ENCODE measurements at places on chromosomes 5 and 9. TPM values are rescaled to one million over a fixed set of nuclear protein-coding genes. Genes with fewer than 3 reads are reported as not detected.

SFXN1 gene
- 84.6 TPM for total RNA-seq

SUSD3 gene
- total RNA-seq = 1.2 TPM

DMGDH gene
- total RNA-seq = not detected

LTC4S gene
- 0.63 TPM for total RNA-seq

CCL28 gene
- total RNA-seq = 0.14 TPM

ZBED3 gene
- 4.2 TPM for total RNA-seq

MLANA gene
- total RNA-seq = not detected

CFAP157 gene
- total RNA-seq = not detected

PFN3 gene
- not detected for total RNA-seq

F2RL2 gene
- 5.2 TPM for total RNA-seq

RMRP gene
- total RNA-seq = 17.6 TPM

SLC46A2 gene
- not detected for total RNA-seq

CHSY3 gene
- total RNA-seq = 0.10 TPM

EDIL3 gene
- total RNA-seq = 0.31 TPM

MOB3B gene
- 7.9 TPM for total RNA-seq

PCDHGC3 gene
- 6.3 TPM for total RNA-seq

MARCHF11 gene
- not detected for total RNA-seq

GABRG2 gene
- not detected for total RNA-seq

TNFSF15 gene
- total RNA-seq = 0.16 TPM

FAM53C gene
- 21.2 TPM for total RNA-seq

FGF18 gene
- total RNA-seq = 0.80 TPM

NFIB gene
- 11.1 TPM for total RNA-seq

RFX3 gene
- total RNA-seq = 1.4 TPM

PCDH12 gene
- total RNA-seq = not detected

TLE1 gene
- total RNA-seq = 80.2 TPM

CARD6 gene
- total RNA-seq = 3.3 TPM

MED27 gene
- total RNA-seq = 35.4 TPM

SLC24A2 gene
- not detected for total RNA-seq

IFNA21 gene
- total RNA-seq = not detected

SLC23A1 gene
- total RNA-seq = 0.91 TPM

PSMD5 gene
- 28.6 TPM for total RNA-seq

PLCXD3 gene
- total RNA-seq = 0.13 TPM

ARL10 gene
- total RNA-seq = 0.02 TPM

SMC2 gene
- total RNA-seq = 23.7 TPM

HTR1A gene
- not detected for total RNA-seq

DOK3 gene
- 4.2 TPM for total RNA-seq

MZB1 gene
- not detected for total RNA-seq

ENTPD2 gene
- total RNA-seq = 1.0 TPM

PDCD1LG2 gene
- total RNA-seq = 0.19 TPM

TTC39B gene
- 1.2 TPM for total RNA-seq

TSSK1B gene
- total RNA-seq = not detected

GRIA1 gene
- not detected for total RNA-seq

GOLM1 gene
- total RNA-seq = 114 TPM

TLX3 gene
- total RNA-seq = not detected

MELK gene
- 75.9 TPM for total RNA-seq

LMNB1 gene
- 57.7 TPM for total RNA-seq

PCDHB15 gene
- not detected for total RNA-seq

IL13 gene
- not detected for total RNA-seq

ZNF366 gene
- total RNA-seq = not detected

MARCHF6 gene
- 71.6 TPM for total RNA-seq

CDH12 gene
- not detected for total RNA-seq

ANKRD18B gene
- total RNA-seq = 4.2 TPM

CKMT2 gene
- total RNA-seq = not detected

Data from A549 treated with ZK216348 at 1 μM for 4 hours (cell line).